ENCODE measurements at places on chromosomes 1 and 21. TPM values are rescaled to one million over a fixed set of nuclear protein-coding genes. Genes with fewer than 3 reads are reported as not detected.

The LCE3E gene
- total RNA-seq: not detected

The ASCL5 gene
- not detected for total RNA-seq

The SH2D5 gene
- total RNA-seq: 0.26 TPM

The NFASC gene
- 36.2 TPM for total RNA-seq

GRCh38 chr21:31850886-31851285, 21.9 kb upstream of the HUNK start:
- DNase-seq: no peak
- H3K27ac ChIP-seq: no peak overlapping the region
- no peaks in the 10 kb centered on the region for H3K4me1 ChIP-seq
- H3K27me3 ChIP-seq: peaks cover 1% of the 10 kb centered on the region
- H3K4me3 ChIP-seq: no peak overlapping the region

- H3K27ac ChIP-seq: no peak overlapping the region
- DNase-seq: no peak
- H3K4me1 ChIP-seq: peaks cover 3% of the 10 kb centered on the region
- no peaks in the 10 kb centered on the region for H3K27me3 ChIP-seq
- no peaks in the 10 kb centered on the region for H3K36me3 ChIP-seq
- no peak overlapping the region for H3K4me3 ChIP-seq
Measured at GRCh38 chr1:165854101-165854845, 26.9 kb downstream of the UCK2 start.

DNA sequence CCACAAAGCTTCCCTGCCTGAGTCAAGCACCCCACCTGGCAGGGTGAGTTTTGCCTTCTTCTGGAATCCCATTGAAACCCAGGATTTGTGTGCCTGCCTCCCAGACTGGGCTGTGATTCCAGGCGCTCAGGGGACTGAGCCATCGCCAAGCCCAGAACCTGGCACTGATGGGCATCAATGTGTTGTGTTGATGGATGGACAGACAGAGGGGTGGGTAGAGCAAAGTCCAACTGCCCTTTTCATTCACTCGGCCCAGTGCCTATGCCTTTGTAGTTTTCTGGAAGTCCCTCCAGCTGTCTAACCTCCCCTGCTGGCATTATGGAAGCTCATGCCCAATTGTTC, 66.0 kb upstream of the LAPTM5 start:
- no peaks in the 10 kb centered on the region for H3K36me3 ChIP-seq
- H3K4me1 ChIP-seq: peaks cover 3% of the 10 kb centered on the region
- peak overlapping the region; percentile 45 for H3K27ac ChIP-seq

GRCh38 chr1:3226191-3226590, 157.2 kb downstream of the PRDM16 start:
- no peaks in the 10 kb centered on the region for H3K4me1 ChIP-seq
- no peak for DNase-seq
- no peaks in the 10 kb centered on the region for H3K36me3 ChIP-seq
- no peaks in the 10 kb centered on the region for H3K27me3 ChIP-seq
